ENCODE measurements at places on chromosomes 1 and 21.
A peak's percentile ranks its signal among the peaks of the same experiment; 100 is the strongest.

GRCh38 chr1:114927401-114927800 lies 72.7 kb downstream of the SYCP1 start:
- DNase-seq: no peak

- DNase-seq: peak; percentile 46
These were observed 882 bp downstream of the VPS13D start for GRCh38 chr1:12230549-12231275.

GRCh38 chr21:44630440-44630839 lies 3.5 kb downstream of the KRTAP10-9 start:
- DNase-seq: no peak

DNA sequence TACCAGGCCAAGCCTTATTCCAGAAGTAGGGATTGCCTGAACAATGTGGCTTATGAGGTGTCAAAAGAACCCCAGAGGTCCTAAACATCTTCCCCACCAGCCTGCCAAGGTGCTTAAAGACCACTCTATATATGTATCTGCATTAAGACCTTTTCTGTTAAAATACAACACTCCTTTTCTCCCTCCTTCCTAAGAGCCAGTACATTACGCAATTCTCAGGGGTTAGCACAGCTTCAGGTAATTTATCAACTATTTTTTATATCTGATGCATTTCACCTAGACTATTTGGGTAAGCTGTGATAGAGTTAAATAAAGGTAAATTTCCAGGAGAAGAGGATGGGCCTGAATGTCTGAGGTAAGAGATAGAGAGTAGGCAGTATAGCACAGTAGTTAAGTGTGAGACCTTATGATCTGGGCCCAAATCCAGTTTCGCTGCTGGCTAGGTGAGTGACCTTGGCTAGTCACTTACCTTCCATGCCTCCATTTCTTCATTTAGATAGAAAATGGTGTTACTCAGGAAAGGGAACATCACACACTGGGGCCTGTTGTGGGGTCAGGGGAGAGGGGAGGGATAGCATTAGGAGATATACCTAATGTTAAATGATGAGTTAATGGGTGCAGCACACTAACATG lies 5.1 kb upstream of the CCN1 start:
- no peak for DNase-seq

DNA sequence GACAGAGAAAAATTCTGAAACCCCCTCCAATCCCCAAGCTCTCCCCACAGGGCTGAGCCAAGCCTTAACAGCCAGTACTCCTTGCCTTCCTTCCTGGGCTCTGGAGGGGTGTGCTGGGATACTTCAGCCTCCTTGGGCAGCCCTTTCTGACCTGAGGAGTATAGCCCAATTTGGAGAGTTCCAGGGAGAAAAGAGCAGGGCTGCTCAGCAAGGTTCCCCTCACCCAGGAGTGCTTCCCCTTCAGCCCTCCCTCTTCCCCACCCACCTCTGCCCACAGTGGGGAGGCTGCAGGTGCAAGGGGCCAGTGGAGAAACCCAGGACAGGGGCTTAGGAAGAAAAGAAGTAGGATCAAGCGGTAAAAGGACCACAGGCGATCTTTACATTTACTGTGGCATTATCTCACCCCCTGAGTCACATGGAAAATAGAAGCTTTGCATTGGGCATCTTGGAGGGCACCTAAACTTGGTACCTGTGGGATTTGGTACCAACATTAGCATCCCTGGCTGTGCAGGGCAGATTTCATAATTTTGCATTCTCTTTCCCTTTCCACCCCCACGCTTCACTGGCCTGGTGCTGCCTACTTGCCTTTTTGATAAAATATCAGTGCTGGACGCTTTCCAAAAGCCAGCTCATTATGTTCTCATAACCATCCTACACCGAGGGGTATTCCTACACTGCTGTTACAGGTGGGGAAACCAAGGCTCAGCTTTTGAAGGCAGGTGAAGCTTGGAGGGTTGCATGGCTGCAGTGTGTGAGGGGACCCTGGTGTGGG lies 2.8 kb upstream of the ADORA1 start:
- no peak for DNase-seq

DNA sequence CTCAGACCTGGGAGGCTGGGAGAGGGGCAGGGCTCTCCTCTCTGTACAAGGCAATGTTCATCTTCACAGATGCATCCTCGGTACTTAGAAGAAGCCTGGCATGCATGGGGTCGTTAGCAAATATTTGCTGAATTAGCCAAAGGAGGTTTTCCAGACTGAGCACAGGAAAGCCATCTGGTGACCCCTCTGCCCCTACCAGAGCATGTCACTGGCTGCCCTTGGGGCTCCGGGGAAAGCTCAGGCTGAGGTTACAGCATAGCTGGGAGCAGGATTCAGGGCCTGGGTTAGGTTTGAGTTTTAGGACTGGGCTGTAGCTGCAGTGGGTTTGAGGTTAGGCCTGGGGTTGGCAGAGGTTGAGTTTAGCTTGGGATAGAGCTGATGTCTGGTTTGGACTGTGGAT lies 43.4 kb upstream of the ZBTB40 start:
- DNase-seq: no peak

GRCh38 chr1:20339811-20340457 lies 49.3 kb downstream of the VWA5B1 start:
- peak; percentile 82 for DNase-seq

DNA sequence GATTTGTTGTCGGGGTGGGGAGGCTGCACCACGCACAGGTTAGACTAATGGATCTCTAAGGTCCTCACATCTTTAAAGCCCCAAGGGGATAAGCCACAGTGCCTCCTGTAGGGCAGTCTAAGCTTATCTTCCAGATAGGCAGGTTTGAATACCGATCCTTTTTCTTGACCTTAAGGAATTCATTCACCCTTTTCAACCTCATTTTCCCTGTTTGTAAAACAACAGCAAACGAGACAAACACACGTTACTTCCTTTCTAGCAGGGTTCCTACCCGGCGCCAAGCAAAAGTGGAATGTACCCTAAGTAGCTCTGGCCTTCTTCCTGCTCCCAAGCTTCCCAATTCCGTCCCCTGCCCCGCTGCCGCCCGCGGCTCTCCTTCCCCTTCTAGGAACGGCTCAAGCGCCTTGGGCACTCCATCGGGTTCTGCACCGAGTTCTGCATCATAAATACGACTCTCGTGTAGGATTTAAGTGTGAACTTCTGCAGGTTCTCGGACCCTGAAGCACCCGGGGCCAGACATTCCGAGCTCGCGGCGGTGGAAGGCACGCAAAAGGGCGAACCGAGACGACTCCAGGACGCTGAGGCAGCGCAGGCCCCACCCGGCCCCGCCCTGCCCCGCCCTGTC lies 548 bp upstream of the CDC20 start:
- peak; percentile 75 for DNase-seq

- no peak for DNase-seq
These were observed 6.6 kb downstream of the SCAF4 start for GRCh38 chr21:31725202-31725839.

DNA sequence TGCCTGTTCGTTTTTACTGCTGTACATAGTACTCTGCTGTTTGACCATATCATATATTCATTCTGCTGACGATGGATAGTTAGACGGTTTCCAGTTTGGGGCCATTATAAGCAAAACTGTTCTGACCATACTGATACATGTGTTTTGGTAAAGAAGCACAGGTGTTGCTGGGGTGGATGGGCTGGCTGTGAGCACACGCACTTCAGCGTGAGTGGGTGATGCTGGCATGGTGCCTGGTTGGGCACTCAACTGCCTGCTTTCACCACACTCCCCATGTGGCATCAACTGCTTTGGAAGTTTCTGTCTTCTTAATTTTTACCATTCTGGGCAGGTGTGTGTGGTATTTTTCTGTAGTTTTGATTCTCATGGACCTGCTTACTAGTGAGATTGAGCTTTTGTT lies 37.3 kb downstream of the ADARB1 start:
- no peak for DNase-seq

DNA sequence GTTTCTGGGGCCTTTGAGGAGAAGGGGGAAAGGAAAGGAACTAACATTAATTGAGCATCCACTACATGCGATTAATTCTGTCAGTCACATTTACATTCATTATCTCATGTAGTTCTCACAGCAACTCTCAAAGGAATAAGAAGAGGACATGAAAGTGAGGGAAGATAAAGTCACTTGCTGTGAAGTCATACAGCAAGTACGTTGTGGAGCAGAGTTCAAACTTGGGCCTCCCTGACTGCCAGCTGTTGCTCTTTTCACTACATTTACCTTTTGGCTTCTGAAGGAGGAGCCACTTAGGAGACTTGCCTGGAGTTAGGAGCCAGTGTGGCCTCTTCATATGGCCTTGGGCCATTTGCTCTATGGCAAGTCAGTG lies 6.2 kb downstream of the ZNF691 start:
- DNase-seq: no peak

GRCh38 chr1:152906023-152906565 lies 2.3 kb upstream of the IVL start:
- DNase-seq: no peak

GRCh38 chr1:26994020-26994786 lies 711 bp downstream of the TRNP1 start:
- peak; percentile 77 for DNase-seq

- DNase-seq: no peak
These were observed 49.7 kb upstream of the CCDC27 start for GRCh38 chr1:3702528-3702927.

DNA sequence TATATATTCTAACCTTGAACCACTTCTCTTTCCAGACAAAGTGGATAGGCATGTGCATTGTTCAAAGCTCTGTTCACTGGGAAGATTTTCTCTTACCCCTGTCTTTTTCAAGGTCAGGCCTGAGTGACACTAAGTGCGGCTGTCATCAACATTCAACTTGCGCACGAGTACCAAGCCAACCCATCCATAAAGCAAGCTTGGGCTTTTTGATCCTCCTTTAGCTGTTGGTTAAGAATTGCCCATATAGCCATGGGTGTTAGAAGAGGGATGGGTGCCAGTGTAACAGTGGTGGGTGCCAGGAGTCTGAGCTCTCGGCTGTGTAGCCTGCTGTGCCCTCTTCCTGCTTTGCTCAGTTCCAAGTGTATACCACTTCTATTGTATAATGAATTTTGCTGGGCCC lies 136.1 kb downstream of the GLUL start:
- no peak for DNase-seq

Measured in neural progenitor cell (in vitro differentiated cells).